ENCODE measurements at places on chromosomes 2 and 18.

- no peak for DNase-seq
Measured at GRCh38 chr2:67515538-67515937, 118.4 kb downstream of the ETAA1 start.

GRCh38 chr2:24054366-24055010 lies 4.9 kb downstream of the FKBP1B start:
- no peak for DNase-seq

DNA sequence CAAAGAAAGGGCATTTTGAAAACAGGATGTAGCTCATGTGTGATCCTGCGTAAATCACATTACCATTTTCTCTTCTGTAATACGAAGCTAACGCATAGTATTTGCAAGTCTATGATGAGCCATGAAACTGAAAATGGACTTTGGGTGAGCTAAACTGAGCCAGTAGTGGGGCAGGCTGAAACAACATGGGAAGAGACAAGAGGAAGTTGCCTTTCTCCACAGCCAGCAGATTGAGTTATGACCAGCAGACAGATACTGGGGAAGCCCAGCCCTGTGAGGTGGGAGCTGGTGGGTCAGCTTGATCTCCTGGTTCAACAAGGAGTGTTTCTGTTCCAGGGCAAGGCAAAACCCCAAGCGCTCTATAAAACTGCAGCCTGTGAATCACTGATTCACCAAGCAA lies 11.8 kb downstream of the CYRIA start:
- DNase-seq: no peak

DNA sequence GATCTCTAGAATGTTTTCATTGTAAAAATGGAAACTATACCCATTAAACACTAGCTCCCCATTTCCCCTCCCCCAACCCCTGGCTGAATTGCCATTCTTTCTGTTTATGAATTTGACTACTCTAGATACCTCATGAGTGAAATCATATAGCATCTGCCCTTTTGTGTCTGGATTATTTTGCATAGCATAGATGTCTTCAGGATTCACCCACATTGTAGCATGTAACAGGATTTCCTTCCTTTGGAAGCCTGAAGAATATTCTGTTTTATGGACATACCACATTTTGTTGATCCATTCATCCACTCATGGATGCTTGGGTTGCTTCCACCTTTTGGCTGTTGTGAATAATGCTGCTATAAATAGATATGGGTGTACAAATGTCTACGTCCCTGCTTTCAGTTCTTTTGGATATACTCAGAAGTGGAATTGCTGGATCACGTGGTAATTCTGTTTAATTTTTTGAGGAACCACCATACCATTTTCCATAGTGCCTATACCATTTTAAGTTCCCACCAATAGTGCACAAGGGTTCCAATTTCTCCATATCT lies 7.7 kb upstream of the ASB1 start:
- DNase-seq: no peak

DNA sequence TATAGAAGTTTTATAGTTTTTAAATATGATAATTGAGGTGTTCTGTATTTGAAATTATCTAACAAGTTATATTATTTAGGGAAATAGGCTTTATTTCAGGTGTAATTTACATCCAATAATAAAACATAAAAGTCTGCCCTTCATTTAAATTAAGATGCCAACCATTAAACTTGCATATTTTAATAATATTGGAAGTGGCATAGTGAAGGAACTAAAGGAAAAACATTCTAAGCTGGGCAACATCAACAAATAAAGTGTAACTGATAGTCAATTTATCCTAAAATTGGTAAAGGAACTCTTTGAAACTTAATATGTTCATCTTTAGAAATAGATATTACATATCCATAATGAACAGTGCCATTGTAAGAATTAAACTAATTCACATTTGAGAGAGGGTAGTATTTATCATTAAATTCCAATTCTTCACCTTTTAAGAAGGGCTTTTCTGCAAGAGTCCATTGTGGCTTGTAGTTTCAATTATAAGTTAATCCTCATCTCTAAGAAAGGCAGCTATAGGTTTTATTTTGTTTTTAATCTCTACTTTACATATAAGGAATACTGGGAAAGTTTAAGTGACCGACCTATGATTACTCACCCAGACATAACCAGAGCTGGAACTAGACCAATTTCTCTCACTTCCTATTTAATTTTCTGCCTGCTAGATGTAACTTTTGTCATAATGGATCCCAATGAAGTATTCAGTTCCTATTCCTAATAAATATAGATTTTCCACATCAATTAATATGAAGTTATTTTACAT lies 401.6 kb downstream of the XIRP2 start:
- peak; percentile 55 for DNase-seq

DNA sequence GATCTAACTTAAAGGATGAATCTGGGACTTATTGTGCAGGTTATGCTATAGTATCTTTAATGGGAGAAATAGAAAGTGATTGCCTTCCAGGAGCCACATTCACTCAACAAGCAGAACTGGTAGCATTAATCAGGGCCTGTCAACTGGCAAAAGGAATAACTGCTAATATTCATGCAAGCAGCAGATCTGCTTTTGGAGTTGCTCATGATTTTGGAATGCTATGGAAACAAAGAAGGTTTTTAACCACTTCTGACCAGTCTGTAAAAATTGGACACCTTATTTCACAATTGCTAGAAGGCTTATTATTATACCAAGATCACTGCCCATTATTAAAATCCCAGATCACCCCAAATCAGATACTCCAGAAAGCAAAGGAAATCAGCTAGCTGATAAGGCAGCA lies 200.4 kb downstream of the MREG start:
- peak; percentile 59 for DNase-seq

GRCh38 chr2:231601356-231602229 lies 8.9 kb downstream of the TEX44 start:
- DNase-seq: peak; percentile 66

- no peak for DNase-seq
Measured at GRCh38 chr18:25189391-25190185, 162.4 kb downstream of the ZNF521 start.

DNA sequence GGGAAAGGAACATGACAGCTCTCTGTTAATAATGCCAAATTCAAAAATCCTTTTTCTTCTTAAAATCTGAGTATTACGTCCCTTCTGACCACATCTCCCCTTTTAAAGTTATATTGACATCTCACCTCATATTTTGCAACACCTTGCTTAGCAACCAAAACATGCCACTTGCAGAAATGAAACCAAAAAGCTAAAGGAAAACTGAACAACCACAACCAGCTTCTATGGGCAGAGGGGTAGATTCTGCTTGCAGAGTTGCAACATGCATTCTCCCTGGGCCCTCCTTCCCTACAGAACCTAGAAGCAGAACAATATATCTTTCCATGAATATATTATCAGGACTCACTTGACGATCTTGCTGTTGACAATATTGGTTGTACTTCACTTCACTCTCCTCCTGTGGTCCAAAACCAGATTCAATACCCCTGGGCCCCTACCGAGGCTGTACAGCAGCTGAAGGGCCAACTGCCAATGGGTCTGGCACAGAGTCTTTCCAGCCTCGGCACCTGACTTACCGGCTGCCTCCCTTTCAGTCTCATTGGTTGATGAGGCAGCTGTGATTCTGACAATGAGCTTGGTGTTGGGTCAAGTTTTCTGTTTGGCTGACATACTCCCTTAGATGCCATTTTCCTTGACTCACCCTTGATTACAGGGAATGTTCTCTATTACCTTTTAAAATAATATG lies 616.6 kb downstream of the ZEB2 start:
- no peak for DNase-seq

DNA sequence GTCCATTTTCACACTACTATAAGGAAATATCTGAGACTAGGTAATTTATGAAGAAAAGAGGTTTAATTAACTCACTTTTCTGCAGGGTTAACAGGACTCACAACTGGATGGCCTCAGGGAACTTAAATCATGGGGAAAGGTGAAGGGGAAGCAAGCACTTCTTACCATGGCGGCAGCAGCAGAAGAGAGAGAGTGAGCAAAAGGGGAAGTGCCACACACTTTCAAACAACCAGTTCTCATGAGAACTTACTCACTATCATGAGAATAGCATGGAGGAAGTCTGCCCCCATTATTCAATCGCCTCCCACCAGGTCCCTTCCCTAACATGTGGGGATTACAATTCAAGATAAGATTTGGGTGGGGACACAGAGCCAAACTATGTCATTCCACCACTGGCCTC lies 55.1 kb upstream of the NETO1 start:
- no peak for DNase-seq

DNA sequence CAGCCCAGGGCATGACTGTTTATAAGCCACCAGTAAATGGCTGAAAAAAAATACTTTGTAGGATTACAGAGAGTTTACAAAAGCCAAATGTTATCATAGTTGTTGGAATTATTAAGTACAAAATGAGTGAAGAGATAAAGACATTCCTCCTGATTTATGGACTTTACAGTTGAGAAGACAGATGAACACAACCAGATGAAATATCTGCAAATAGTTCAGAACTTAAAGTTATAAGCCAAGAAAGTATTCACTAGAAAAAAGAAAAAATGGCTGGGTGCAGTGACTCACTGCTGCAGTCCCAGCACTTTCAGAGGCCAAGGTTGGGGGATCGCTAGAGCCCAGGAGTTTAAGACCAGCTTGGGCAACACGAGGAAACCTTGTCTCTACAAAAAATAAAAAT lies 11.2 kb downstream of the PMAIP1 start:
- no peak for DNase-seq
